Natural killer cell treated with Interleukin-12 subunit alpha and Interleukin-12 subunit beta and Interleukin-15 and Interleukin-18, amount 100 ng/mL, for 72 hours (primary cell): ENCODE measurements at places on chromosomes 4 and X. TPM values are rescaled to one million over a fixed set of nuclear protein-coding genes. Genes with fewer than 3 reads are reported as not detected.

- no peak overlapping the region for H3K4me3 ChIP-seq
- no peaks in the 10 kb centered on the region for H3K4me1 ChIP-seq
- no peak for DNase-seq
- H3K27me3 ChIP-seq = no peaks in the 10 kb centered on the region
- H3K27ac ChIP-seq = no peak overlapping the region
Measured at GRCh38 chr4:11842620-11843263, 414.0 kb upstream of the HS3ST1 start.

- no peak overlapping the region for H3K4me3 ChIP-seq
- no peak for DNase-seq
- H3K27ac ChIP-seq = no peak overlapping the region
Measured at GRCh38 chr4:76216975-76217814, 3.6 kb upstream of the SCARB2 start.

DNA sequence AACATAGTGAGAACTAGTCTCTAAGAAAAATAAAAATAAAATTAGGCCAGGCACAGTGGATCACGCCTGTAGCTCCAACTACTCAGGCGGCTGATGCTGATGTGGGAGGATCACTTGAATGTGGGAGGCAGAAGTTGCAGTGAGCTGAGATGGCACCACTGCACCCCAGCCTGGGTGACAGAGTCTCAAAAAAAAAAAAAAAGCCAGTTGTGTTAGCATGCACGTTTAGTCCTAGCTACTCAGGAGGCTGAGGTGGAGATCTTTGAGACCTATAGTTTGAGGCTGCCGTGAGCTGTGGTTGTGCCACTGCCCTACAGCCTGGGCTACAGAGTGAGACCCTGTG lies 2.5 kb downstream of the DCK start:
- H3K4me3 ChIP-seq = peak overlapping the region; percentile 99
- peaks cover 60% of the 10 kb centered on the region for H3K4me1 ChIP-seq
- DNase-seq = no peak
- peaks cover 30% of the 10 kb centered on the region for H3K36me3 ChIP-seq
- H3K27me3 ChIP-seq = no peaks in the 10 kb centered on the region

DNA sequence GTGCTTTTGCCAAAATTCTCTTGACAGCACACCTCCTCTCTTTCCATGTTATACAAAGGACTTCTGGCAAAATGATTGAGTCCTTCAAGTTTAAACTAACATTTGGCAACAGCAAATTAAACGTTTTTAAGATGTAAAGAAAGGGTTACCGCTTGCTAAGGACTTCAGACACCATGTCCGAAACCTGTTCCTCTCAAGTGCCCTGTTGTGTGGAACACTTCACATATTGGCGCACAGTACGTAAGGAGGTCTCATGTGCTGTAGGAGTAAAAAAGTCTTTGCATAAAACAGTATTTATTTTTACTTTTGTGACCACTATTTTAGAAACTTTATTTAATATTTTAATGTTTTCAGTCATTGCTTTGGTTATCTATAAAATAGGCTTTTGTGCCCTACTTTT lies 33.7 kb upstream of the HPRT1 start:
- no peak overlapping the region for H3K4me3 ChIP-seq
- DNase-seq = no peak
- no peak overlapping the region for H3K27ac ChIP-seq
- H3K4me1 ChIP-seq = no peaks in the 10 kb centered on the region

GRCh38 chrX:130841776-130842175 lies 61.2 kb downstream of the ENOX2 start:
- H3K36me3 ChIP-seq = no peaks in the 10 kb centered on the region
- H3K27ac ChIP-seq = no peak overlapping the region
- H3K27me3 ChIP-seq = peaks cover 4% of the 10 kb centered on the region
- no peak for DNase-seq
- H3K4me1 ChIP-seq = no peaks in the 10 kb centered on the region
- H3K4me3 ChIP-seq = no peak overlapping the region

DNA sequence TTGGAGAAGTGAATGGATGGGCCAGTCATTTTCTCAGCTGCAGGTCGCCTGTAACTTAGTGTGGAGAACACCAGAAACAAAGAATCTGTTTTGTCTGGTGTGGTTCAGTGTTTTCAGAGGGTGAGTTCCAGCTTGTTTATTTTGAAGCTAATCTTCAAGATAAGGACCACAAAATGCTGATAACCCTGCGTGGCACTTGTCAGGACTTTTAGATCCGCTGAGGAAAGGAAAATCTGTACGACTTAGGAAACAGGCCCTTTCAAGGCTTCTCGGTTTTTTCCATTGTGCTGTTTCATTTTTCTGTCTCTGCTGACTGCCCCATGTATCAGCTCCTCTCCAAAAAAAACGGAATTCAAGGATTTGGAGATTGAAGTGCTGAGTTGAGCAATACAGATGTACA lies 8.7 kb upstream of the ANAPC4 start:
- H3K27ac ChIP-seq = no peak overlapping the region
- no peaks in the 10 kb centered on the region for H3K27me3 ChIP-seq
- H3K36me3 ChIP-seq = peaks cover 10% of the 10 kb centered on the region

DNA sequence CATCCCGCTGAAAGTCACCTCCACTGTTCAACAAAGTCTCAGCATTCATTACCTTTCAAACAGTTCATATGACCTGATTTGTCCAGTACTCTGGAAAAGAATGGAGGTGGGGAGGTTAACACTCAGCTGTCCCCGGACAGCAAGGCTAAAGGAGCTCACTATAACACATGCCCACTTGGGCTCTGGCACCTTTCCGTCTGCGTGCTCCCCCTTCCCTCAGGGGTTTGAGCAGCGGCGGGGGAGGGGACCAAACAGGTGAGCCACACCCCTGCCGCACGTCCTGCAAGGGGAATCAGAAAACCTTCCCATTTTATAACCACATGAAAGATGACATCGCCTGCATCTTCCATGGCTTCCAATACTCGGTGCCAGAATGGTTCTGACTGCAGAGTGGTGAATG lies 39.9 kb upstream of the NFXL1 start:
- H3K27me3 ChIP-seq = peaks cover 11% of the 10 kb centered on the region
- no peak overlapping the region for H3K27ac ChIP-seq
- no peaks in the 10 kb centered on the region for H3K36me3 ChIP-seq
- no peak for DNase-seq
- no peaks in the 10 kb centered on the region for H3K4me1 ChIP-seq
- H3K4me3 ChIP-seq = no peak overlapping the region

GRCh38 chr4:28092610-28093009 lies 1232.0 kb downstream of the STIM2 start:
- DNase-seq = no peak
- H3K4me1 ChIP-seq = no peaks in the 10 kb centered on the region
- H3K4me3 ChIP-seq = no peak overlapping the region
- no peak overlapping the region for H3K27ac ChIP-seq

GRCh38 chr4:18390655-18391353 lies 369.2 kb upstream of the LCORL start:
- DNase-seq = no peak
- H3K4me3 ChIP-seq = no peak overlapping the region
- no peaks in the 10 kb centered on the region for H3K27me3 ChIP-seq
- no peak overlapping the region for H3K27ac ChIP-seq
- no peaks in the 10 kb centered on the region for H3K4me1 ChIP-seq
- H3K36me3 ChIP-seq = no peaks in the 10 kb centered on the region

DNA sequence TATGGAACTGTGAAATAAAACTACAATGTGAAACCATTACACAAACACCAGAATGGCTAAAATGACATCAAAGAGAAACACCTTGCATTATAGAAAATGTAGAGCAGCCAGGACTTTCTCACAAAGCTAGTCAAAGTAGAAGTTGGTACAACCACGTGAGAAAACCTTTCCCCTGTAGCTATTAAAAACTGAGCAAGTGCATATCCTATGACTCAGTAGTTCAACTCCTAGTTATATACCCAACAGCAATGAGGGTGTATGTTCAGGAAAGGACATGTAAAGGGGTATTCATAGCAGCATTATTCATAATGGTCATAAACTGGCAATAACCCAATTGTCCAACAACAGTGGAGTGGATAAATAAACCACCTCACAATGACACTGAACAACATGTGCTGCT lies 177.5 kb upstream of the NUDT10 start:
- no peak overlapping the region for H3K27ac ChIP-seq
- H3K36me3 ChIP-seq = no peaks in the 10 kb centered on the region
- H3K4me3 ChIP-seq = no peak overlapping the region

DNA sequence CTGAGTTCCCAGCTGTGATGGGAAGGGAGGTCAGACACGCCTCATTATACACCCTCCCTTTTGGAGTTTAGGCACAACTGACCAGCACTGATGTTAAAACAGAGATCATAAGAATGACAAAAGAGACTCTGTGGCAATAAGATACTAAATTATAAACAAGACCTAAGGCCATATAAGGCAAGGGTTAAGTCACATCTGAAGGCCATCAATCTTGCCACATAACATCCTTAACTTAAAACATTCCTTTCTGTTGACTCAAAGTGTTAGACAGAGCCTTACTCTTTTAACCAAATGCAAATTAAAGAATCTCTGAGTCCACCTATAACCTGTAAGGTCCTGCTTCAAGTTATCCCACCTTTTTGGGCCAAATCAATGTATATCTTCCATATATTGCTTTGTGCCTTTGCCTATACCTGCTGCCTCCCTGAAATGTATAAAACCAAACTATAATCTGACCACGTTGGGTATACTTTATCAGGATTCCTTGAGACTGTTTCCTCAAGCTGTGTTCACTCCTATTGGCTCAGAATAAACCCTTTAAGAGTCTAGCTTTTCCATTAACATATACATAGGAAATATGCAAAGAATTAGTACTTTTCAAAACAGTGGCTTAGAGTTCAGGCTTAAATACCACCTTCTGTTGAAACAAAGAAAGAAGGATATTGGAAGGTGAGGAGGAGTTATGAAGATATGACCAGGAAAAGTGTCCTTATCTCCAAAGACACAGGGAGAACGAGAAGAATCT lies 214.4 kb upstream of the PPP1R2C start:
- H3K4me3 ChIP-seq = no peak overlapping the region
- no peaks in the 10 kb centered on the region for H3K27me3 ChIP-seq
- H3K36me3 ChIP-seq = no peaks in the 10 kb centered on the region
- H3K4me1 ChIP-seq = no peaks in the 10 kb centered on the region

DNA sequence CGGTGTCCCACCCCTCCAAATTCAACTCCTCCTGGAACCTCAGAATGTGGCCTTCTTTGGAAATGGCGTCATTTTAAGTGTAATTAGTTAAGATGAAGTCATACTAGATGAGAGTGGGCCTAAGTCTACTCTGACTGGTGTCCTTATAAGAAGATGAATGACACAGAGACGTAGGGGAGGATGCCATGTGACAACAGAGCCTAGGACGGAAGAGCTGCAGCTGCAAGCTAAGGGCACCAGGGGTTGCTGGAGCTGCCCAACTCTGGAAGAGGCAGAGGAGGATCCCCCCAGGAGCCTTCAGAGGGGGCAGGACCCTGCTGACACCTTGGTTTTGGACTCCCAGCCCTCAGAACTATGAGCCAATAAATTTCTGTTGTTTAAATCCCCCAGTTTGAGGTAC lies 115.1 kb downstream of the STK32B start:
- peaks cover 8% of the 10 kb centered on the region for H3K27me3 ChIP-seq
- no peak overlapping the region for H3K4me3 ChIP-seq
- DNase-seq = no peak

DNA sequence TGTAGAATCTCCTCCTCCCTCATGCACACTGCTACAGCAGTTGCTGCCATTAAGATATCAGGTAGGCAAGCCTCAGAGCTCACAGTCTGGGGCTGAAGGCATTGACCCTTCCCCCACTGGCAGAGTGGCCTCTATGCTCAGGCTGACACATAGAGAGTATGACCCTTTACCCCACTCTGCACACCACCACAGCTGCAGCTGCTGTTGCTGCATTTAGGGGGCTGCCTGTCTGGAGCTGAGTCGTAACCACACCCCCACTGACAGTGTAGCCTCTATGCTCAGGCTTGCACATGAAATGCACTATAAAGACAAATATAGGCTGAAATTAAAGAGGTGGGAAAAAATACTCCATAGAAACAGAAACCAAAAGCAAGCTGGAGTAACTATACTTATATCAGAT lies 289.3 kb upstream of the PABPC4L start:
- no peak overlapping the region for H3K4me3 ChIP-seq
- H3K36me3 ChIP-seq = peaks cover 4% of the 10 kb centered on the region
- no peak for DNase-seq
- no peak overlapping the region for H3K27ac ChIP-seq

GRCh38 chr4:11281720-11282119 lies 147.0 kb downstream of the HS3ST1 start:
- no peak overlapping the region for H3K27ac ChIP-seq
- no peak for DNase-seq
- no peaks in the 10 kb centered on the region for H3K36me3 ChIP-seq
- no peaks in the 10 kb centered on the region for H3K4me1 ChIP-seq
- no peak overlapping the region for H3K4me3 ChIP-seq

GRCh38 chr4:104508224-104508623 lies 13.5 kb upstream of the CXXC4 start:
- H3K4me1 ChIP-seq = no peaks in the 10 kb centered on the region
- H3K36me3 ChIP-seq = no peaks in the 10 kb centered on the region
- H3K27me3 ChIP-seq = peaks cover 9% of the 10 kb centered on the region
- H3K4me3 ChIP-seq = no peak overlapping the region

DNA sequence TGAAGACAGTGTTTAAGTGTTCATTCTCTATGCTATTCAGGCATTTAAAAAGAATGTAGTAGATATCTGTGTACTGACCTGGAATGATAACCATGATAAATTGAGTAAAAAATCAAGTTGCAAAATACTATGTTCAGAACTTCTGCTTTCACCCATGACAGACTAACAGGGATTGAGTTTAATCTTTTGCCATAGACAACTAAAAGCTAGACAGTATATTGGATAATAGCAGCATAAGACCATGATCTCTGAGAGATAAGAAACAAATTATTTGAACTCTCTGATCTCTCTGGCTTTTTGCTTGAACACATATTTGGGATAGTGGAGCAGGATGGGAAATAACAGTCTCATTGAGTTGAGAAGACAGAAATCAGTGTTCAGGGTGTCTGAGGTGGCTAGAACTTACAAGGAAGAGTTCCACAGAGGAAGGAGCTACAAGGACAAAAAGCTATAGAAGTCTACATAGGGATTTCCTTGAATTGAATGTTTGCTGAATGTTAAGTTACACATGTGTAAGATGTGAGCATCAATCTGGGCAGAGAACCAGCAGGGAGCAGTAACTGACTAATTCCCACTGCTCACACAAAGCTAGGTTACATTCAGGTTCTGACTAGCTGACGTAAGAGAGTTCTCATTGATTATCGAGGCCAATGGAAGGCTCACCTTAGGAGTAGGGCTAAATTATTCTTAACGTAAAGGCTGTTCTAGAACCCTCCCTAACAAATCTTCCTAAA lies 60.4 kb downstream of the SLC30A9 start:
- H3K36me3 ChIP-seq = peaks cover 22% of the 10 kb centered on the region
- no peaks in the 10 kb centered on the region for H3K4me1 ChIP-seq
- no peaks in the 10 kb centered on the region for H3K27me3 ChIP-seq
- H3K4me3 ChIP-seq = no peak overlapping the region
- DNase-seq = no peak

Gene MTMR8
- total RNA-seq = 6.8 TPM

Gene PPP4R3C
- total RNA-seq = not detected

Gene GUCY1A1
- 0.95 TPM for total RNA-seq

Gene XAGE1A
- total RNA-seq = not detected

Gene ANXA10
- not detected for total RNA-seq

Gene GLOD5
- not detected for total RNA-seq

Gene GPR119
- not detected for total RNA-seq

Gene ZNF280C
- 4.1 TPM for total RNA-seq

Gene CTAG2
- total RNA-seq = not detected
